ENCODE measurements at places on chromosomes 3 and 15.
A peak's percentile ranks its signal among the peaks of the same experiment; 100 is the strongest.

- DNase-seq: no peak
Measured at GRCh38 chr3:32457971-32458471, 44.6 kb downstream of the CMTM6 start.

- no peak for DNase-seq
Measured at GRCh38 chr3:31896648-31897433, 84.2 kb downstream of the OSBPL10 start.

DNA sequence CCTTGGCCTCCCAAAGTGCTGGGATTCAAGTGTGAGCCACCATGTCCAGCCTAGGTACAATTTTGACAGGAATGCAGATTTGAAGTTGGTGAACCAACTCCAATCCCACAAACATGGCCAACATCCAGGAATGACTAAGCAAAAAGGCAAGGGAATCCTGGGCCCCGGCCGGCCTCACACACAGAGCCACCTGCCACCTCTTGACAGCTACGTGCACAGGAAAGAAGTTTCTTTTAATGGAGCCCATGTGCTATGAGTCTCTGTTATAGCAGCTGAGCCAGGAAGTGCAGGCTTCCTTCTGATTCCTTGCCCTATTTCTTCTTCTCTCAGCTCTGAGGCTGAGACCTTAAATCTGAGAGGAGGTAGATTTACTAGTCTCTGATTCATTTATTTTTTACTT lies 8.8 kb downstream of the TMEM40 start:
- peak; percentile 93 for DNase-seq

DNA sequence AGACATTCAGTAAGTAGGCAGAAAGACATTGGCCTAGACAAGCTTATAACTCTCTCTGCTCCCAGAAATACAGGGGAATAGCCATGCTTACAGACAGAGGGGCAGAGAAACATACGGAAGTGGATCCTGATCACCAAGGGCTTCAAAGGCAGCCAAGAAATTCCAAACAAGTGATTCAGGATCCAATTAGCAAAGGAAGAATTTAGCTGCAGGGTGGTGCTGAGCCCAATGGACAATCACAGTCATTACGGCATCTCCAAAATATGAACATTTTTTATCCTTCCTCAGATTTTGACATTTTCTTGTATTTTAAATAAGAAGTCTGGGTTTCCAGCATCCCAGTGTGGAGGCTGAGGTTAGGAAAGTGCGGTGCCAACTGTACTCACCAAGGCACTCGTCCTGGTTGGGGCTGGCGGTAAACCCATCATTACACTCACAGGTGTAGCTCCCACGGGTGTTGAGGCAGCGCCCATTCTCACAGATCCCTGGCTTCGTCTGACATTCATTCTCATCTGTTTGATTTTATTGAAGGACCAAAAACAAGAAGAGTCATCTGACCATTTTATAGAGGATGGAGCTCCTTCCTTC lies 96.8 kb downstream of the DUT start:
- peak; percentile 91 for DNase-seq

DNA sequence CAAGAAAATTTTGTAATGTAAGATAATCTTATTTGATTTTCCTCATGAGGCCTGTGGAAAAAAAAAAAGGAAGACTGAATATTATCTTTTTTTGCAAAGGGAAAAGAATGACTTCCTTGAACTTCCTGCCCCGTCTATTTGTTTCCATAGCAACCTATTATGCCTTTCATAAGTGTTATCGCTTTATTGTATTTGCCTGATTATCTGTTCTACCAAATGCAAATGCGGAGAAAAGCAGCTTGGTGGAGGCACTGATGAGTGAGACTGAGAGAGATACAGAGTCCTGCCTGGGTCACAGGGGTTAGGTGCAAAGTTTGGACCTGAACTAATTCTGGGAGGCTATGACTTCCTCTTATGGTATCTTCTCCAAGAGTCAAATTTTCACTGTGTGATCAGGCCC lies 334.0 kb upstream of the KCNMB2 start:
- no peak for DNase-seq

DNA sequence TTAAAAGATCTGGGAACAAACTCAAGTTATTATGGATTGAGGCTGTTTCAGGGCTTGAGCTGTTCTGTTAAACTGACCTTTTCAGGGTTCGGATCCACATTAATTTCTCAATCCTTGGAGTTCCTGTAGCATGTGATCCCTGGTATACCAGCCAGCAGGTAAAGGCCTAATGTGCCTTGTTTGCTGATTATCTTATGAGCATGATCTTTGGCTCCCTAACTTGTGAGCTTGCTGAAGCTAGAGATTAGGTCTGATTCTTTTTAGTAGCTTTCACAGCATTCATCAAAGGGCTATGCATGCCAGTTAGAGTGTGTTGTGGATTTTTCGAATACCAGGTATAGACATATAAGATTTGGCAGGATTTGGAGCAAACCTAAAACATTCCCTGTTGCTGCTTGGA lies 10.3 kb downstream of the CORO2B start:
- DNase-seq: no peak

GRCh38 chr3:175851541-175851940 lies 992.4 kb downstream of the NAALADL2 start:
- DNase-seq: no peak

- DNase-seq: peak; percentile 51
Measured at GRCh38 chr3:182465301-182466185, 327.8 kb upstream of the ATP11B start.

DNA sequence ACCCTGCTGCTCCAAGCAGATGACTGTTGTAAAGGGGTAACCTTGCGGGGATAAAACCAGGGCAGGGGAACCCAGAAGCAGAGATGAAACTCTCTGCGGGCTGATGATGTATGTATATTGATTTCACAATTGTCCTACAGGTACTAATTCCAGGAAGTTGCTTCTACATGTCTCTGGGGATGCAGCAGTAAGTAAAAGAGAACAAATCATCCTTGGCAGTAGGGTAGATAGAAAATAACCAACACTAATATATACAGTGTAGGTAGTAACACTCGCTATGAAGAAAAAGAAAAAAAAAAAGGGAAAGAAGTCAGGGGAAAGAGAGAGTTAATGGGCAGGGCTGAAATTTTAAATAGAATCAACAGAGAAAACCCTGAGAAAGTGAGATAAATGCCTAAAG lies 50.2 kb downstream of the EPHA3 start:
- no peak for DNase-seq

GRCh38 chr15:43899928-43900327 lies 73.1 kb downstream of the WDR76 start:
- no peak for DNase-seq

GRCh38 chr3:54818486-54818885 lies 109.4 kb downstream of the LRTM1 start:
- no peak for DNase-seq

GRCh38 chr3:179565496-179565895 lies 2.8 kb downstream of the ACTL6A start:
- no peak for DNase-seq

DNA sequence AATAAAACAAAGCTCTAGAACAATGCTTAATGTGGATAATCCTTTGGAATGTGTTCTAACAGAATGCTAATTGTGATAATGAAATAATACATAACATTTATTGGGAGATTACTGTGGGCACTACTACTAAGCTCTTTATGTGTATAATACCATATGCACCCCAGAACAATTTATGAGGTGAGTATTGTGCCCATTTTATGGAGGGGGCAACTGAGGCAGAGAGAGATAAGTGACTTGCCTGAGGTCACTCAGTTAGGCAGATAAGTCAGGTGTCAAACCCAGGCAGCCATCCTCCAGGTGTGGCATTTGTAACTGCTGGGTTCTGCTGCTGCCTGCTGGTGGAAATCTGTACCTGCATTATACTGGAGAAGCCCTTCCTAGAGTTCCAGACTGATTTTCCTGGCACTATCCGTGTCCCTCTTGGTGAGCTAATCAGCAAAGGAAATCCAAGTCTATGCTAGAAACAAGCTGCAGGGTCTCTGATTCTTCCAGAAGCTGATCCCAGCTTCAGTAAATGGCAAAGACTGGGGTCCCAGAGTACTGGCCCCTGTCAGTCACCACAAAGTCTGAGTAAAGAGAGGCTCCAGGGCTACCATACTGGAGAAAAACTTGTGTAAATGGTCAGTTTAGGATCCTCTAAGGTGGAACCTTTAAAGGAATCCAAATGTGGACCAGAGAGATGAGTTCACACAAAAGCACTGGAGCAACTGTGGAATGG lies 22.6 kb upstream of the RBP1 start:
- DNase-seq: peak; percentile 67

DNA sequence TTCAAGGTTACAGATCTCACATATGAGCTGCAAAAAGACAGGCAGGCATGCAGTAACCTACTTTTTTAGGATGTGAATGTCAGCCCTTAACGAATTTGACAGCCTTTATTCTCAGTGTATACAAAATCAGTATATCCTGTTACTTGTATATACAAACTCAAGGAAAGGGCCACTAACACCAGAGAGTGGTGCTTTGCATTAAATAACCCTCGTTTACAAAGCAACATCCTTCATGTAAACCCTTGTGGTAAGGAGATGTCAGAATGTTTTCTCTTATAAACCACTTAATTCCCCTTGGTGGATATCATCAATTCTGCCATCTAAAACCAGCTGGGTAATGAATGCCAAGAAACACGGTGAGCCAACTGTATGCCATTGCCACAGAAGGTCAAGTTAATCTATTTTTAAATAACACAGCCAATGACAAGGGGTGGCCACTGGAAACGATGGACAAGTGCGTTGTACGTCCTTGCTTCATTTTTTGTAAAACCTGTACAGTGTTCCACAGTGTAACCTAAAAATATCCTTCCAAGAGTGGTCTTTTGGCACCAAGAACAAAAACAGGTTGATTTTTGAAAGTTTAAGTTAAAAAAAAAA lies 7.5 kb downstream of the MAGI1 start:
- no peak for DNase-seq

DNA sequence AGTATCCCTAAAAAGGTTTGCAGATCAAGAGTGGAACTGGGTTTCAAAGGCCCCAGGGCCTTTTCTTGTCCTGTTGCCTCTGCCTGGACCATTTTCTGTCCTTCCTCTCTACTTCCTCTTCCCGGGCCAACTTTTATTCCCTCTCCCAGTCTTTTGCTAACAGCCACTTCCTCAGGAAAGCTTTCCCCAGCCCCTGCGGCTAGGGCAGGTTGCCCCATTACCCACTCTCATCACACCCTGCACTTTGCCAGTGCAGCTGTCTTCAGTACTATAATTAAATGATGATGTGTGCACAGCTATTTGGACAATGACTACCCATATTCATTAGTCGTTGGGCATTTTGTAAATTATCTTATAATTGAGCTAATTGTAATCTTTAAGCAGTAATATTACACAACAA lies 150.5 kb upstream of the THBS1 start:
- DNase-seq: no peak

DNA sequence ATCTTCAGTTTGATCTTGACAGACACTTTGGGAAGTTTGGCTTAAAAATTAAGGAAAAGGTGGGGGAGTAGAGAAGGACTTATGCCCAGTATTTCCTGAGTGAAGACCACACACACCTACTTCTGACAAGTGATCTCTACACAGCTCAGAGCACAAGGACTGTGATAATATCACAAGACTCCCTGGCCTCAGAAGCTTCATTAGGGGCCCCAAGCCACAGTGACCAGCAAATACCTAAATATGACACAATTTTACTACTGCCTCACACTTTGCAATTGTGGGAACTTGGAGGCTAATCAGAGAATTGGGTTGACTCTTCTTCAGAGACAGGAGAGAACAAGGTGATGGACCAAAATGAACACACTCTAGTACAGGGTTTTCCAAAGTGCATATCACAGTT lies 2.6 kb downstream of the ILDR1 start:
- DNase-seq: no peak

GRCh38 chr3:102189956-102190723 lies 244.7 kb upstream of the ZPLD1 start:
- DNase-seq: no peak

DNA sequence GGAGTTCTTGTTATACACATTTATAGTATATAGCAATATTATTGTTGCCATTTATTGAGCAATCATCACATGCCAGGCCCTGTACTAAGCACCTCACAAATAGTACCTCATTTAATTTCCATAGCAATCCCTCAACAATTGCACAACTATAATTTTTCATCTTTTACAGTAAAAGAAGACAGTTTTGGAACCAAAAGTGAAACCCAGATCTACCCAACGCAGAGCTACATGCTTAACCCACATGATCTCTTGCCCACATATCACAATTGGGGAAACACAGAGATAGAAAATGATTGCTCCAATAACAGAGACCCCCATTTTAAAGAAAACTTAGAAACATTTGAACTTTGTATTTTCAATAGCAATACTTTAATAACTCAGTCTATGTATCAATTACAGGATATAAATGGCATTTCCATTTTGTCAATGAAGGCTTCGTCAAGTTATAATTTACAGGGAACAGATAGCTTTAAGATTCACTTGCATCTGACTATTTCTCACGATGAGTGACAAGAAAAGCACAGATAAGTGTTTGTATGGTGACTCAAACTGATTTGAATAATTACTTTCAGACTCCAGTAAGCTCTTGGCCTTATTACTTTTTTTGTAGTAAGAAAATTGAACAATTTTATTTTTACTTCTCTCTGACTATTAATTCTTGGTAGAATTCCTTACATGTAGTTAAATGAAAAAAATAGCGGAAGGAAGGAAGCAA lies 38.7 kb upstream of the CCDC50 start:
- DNase-seq: peak; percentile 18

- DNase-seq: no peak
Measured at GRCh38 chr3:168362661-168363247, 267.0 kb upstream of the GOLIM4 start.

GRCh38 chr3:129001806-129002572 lies 885 bp downstream of the EFCC1 start:
- peak; percentile 43 for DNase-seq

DNA sequence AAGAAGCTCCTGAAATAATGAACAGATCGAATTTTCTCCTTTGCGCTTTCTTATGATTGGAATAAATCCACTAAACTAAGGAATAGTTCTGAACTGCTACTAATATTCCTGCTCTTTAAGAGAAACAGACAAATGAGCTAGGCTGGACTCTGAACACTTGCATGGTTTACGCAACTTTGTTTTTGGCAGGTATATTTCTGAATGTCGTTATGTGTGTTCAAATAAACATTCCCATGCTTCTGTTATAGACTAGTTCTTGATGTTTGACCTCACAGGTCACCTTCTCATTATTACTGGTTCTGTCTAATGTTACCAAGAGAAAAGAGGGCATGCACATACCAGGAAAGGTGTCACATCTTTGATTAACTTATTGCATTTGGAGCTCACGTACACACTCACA lies 418.2 kb downstream of the EPHB1 start:
- DNase-seq: no peak

DNA sequence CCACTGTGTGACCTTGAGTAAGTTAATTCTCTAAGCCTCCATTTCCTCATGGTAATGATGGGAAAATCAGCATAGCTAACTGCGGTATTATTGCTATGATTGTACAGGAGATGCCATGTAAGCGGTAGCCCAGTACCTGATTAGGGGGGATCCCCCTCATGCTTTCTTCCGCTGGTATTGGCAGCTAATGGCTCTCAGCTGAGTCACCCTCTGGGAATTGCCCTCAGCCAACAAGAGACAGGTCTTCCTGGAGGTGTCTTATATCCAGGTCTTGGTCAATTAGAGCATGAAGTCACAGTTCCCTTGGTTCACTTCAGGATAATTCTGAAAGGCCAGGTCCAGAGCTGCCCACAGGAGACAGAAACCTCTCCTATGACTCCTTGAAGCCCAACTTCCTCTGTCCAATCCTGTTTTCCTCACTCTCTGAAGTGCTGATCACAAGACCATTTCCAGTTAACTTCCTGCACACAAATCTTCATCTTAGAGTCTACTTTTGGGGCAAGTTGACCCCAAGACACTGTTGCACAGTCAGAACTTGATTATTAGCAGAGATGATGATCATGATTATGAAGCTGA lies 724.7 kb upstream of the ZNF385D start:
- peak; percentile 19 for DNase-seq

GRCh38 chr15:75073197-75073596 lies 49.8 kb downstream of the PPCDC start:
- no peak for DNase-seq

Measured in astrocyte of the hippocampus (primary cell).